Panc1 (cell line): ENCODE measurements at places on chromosomes 16 and 17. TPM values are rescaled to one million over a fixed set of nuclear protein-coding genes. Genes with fewer than 3 reads are reported as not detected.
A peak's percentile ranks its signal among the peaks of the same experiment; 100 is the strongest.

Gene USP6
- total RNA-seq: 0.08 TPM

Gene OR1A1
- total RNA-seq: not detected

Gene NACA2
- total RNA-seq: not detected

DNA sequence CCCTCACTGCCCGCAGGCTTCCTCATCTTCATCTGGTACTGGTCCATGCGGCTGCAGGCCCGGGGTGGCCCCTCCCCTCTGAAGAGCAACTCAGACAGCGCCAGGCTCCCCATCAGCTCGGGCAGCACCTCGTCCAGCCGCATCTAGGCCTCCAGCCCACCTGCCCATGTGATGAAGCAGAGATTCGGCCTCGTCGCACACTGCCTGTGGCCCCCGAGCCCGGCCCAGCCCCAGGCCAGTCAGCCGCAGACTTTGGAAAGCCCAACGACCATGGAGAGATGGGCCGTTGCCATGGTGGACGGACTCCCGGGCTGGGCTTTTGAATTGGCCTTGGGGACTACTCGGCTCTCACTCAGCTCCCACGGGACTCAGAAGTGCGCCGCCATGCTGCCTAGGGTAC, 4.7 kb upstream of the ADGRG3 start:
- DNase-seq: no peak

DNA sequence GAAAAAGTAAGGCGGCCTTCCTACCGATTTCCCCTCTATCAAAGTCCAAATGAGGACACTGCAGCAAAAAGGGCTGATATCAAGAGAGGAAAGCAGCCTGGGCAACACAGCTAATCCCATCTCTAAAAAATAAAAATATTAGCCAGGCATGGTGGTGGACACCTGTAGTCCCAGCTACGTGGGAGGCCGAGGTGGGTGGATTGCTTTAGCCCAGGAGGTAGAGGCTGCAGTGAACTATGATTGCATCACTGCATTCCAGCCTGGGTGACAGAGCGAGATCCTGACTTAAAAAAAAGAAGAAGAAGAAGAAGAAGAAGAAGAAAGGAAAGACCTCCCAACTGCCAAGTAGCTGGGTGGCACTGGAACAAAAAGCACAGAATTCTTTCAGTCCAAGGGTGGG, 14.4 kb downstream of the CACNB1 start:
- DNase-seq: no peak

DNA sequence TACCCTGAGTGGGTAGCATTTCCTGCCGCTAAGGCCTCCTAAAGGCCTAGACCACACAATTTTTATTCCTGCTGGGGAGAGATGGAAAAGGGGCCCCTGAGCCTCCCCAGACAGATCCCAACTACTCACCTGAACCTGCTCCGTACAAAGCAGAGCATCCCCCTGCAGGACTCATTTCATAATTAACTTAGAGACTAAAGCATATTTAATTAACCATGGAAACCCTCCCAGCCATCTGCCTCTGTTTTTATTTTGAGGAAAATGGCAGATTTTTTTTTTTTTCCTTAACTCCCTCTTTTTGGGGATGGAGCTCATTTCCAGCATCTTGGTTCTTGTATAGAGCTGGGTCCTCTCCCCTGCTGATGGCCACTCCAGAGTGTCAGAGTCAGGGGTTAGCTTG, 96.5 kb upstream of the CRHR1 start:
- no peak for DNase-seq

- no peak for DNase-seq
Measured at GRCh38 chr17:48471817-48472410, 41.9 kb upstream of the SKAP1 start.

GRCh38 chr17:19238167-19238505, 970 bp downstream of the EPN2 start:
- no peak for DNase-seq

Gene ZNF200
- total RNA-seq: 12.4 TPM

DNA sequence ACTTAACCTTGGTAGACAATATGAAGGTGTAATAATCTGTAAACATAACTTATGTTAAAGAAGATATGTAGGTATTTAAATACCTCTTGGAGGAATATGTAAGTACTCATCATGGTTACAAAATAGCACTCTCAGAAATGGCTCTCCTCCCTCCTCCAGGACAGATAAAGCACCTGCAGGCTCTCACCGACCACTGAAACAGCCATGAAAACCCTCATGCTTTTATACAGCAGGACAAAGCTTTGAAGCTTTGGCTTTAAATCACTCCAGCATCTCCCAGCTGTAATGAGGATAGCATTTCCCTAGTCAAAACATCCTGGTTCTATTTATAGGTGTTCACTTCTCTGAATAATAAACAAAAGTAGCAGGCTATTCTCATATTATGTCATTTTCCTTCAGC, 69.1 kb upstream of the PMFBP1 start:
- no peak for DNase-seq

Gene FBXW10B
- 0.54 TPM for total RNA-seq

DNA sequence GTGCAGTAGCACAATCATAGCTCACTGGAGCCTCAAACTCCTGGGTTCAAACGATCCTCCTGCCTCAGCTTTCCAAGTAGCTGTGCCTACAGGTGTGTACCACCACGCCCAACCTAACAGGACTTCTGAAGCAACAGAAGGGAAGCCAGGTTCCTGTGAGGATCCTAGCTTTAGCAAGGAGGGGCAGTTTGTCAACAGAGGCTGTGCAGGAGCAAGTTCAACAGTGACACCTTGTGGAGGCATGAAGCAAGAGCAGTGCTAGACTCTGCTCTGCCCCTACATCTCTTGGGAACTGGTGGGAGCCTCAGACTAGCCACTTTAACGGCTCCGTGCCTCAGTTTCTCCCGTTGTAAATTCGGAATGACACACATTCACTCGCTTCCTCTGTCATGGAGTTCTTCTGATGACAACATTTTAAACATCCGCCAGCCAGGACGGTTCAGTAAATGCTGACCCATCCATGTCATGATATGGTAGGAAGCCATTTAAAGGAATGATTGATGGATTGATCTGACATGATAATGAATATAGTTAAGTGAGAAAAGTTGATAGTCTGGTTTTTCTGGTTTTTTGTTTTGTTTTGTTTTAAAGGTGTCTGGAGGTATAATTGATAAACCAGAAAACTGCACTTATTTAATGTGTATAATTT, 218.7 kb downstream of the MRTFB start:
- DNase-seq: no peak

- DNase-seq: peak; percentile 22
Measured at GRCh38 chr17:42135664-42136653, 13.4 kb downstream of the HSPB9 start.

- peak; percentile 60 for DNase-seq
Measured at GRCh38 chr16:30637944-30638343, 12.8 kb upstream of the PRR14 start.

Gene NEUROD2
- total RNA-seq: not detected

Gene ATP5PD
- 413 TPM for total RNA-seq

DNA sequence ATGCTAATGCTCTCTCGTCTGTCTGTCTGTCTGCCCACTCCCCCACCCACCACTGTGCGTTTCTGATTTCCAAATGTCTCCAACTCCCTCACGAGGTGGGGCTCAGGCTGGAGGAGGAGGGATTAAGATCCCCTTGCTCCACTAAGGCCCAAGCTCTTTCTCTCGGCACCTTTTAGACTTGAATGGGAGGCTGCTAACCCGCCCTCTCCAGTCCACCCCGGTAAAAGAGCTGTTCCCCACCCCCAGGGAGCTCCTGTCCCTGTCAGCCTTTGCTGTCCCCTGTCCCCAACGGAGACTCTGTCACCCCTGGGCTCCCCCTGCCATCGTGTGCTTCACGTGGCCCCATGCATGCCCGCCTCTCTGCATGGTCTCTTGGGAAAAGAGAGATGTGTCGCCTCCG, 68.5 kb upstream of the PLCG2 start:
- no peak for DNase-seq

Gene KRTAP1-5
- not detected for total RNA-seq

Gene COX11
- 87.0 TPM for total RNA-seq

- no peak for DNase-seq
Measured at GRCh38 chr16:27427538-27427937, 25.6 kb downstream of the IL21R start.

DNA sequence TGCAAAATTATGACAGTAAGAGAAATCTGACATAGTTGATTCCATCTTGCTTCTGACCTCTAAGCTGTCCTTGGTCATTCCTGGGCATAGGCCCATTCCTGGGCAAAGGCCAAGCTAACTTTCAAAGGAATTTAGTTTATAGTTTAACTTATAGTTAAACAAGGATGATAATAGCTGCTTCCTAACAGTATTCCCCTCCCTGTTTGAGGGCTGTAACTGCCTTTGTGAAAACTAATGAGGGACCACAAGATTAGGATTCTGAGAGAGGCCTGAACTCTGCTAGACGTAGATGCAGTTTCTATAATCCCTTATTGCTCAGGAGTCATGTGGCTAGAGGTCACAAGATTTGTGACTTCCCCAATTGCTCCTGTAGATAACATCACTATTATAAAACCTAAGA, 80.2 kb upstream of the ASIC2 start:
- no peak for DNase-seq

Gene ZNF598
- total RNA-seq: 85.7 TPM
